Cortex of kidney (tissue), 1 donor: ENCODE measurements at places on chromosomes 7 and 10.

GRCh38 chr10:103244666-103245271 is 918 bp upstream of the RPEL1 start:
- DNase-seq, result no peak

- no peak for DNase-seq
These were observed 78.5 kb upstream of the PCBD1 start for GRCh38 chr10:70966646-70967553.

GRCh38 chr10:21184216-21184615 is 287.1 kb upstream of the NEBL start:
- no peak for DNase-seq

DNA sequence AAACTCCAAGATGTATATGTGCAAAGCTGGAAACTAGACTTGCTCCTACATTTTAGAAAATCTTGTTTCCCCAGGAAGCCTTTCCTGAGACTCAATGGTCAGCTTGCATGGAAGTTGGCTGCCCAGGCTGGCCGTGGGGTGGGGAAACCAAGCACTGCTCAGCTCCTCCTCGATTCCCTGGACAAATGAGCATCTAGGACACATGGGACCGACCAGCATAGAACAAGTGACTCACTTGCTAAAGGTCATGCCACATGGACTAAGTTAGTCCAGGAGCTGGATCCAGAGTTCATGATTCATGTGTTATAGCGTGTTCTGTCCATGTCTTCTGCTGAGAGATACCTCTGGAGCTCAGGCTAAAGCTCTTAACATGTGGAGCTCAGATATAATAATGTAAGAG is 6.2 kb downstream of the FAM180A start:
- DNase-seq, result no peak

DNA sequence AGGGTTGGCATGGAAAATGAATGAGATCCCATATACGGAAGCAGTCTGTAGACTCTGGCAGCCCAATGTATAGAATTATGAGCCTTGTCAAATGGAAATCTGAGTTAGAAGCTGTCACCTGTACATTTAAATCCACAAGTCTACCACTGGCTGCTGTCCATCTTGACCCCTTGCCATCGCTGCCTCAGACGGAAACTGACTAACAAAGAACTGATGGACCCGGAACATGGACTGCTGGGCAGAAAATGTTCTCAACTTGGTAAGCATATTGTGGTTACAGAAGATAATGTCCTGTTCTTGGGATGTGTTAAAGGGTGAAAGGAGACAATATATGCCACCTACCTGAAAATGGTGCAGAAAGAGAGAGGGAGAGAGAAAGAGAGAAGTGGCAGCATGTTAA is 37.5 kb downstream of the PARP12 start:
- DNase-seq, result no peak

DNA sequence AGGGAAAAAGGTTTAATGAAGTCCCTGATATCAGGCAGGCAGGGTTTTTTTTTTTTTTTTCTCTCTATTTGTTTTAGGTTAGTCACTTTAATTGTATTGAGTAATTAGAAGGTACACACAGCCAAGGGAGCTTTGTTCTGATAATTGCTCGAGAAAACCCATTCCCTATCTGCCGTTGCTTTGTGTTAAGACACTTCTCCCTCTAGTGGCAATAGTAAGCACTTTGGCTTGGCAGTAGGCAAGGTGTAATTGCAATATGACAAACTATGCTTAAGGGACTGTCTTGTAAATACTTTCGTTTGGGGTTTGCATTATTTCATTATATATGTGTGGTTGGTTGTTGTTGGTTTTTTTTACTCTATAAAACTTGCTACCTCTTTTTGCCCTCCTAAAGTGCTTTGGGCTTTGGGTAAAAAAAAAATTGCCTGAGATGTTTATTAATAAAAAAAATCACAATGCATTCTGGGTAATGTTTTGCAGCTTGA is 113.4 kb downstream of the BTRC start:
- no peak for DNase-seq

GRCh38 chr10:110007161-110007700 is 553 bp upstream of the ADD3 start:
- DNase-seq, result no peak

GRCh38 chr7:45061352-45061751 is 27.4 kb downstream of the NACAD start:
- DNase-seq, result no peak

DNA sequence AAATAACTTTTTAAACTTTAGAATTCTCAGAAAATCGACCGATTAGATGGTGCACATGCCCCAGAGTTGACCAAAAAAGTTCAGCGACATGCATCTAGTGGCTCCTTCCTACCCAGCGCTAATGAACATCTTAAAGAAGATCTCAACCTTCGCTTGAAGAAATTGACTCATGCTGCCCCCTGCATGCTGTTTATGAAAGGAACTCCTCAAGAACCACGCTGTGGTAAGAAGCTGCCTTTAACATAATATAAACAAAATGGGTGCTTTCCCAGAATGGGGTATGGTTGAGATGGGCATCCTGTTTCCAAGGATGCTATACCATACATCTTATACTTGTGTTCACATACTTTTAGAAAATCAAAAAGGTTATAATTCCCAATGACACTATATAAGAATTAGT is 24.6 kb downstream of the GLRX3 start:
- DNase-seq, result no peak

DNA sequence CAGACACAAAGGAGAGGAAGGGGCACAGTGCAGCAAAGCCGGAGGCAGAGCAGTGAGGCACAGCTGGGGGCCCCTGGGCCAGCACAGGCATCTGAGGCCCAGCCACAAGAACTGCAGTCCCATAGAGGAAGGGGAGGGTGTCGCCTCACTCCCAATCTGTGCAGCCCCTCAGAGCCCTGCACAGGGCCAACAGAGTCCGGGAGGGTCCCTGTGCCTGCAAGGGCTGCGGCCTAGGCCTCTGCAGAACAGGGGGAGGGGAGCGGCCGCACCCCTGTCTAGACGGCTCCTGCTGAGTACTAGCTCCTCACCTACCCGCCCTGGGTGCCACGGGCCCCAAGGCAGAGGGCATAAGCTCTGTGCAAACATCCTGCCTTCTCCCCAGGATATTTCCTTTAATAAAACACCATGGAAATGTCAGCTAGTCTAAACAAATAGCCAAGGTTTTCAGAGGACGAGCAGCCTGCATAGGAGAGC is 32.4 kb upstream of the RET start:
- no peak for DNase-seq

- DNase-seq, result no peak
These were observed 99.8 kb upstream of the SVIL start for GRCh38 chr10:29734640-29734961.

- DNase-seq, result no peak
These were observed 2.9 kb downstream of the ZNF511 start for GRCh38 chr10:133311570-133311969.

DNA sequence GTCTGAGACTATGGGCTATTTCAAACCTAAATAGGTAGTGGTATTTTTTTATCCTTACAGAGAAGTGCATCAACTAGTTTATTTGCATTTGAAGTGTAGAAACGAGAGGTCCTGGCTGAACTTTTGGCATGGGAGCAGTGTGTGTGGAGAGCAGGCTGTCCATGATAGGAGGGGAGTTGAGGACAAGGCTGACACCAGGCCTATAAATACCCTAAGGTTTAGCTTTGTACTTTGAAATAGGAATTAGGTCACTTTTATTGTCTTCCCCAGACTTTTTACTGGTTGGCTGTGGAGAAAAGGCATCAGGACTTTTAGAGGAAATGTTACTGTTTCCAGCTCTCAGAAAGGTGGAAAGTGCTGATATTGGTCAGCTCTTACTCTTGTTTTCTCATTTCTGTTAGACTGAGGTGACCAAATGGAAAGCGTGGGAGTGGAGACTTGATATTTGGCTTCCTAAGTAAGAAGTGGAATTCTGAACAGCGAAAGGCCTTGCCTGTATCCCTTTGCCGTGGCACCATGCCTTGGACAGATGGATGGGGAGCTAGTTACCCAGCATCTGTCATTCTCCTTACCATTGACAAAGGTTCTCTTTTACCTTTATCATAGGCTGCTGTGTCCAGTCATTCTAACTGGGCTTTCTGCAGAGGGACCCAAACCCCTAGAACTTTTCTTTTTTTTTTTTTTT is 46.0 kb downstream of the GBF1 start:
- DNase-seq, result no peak

DNA sequence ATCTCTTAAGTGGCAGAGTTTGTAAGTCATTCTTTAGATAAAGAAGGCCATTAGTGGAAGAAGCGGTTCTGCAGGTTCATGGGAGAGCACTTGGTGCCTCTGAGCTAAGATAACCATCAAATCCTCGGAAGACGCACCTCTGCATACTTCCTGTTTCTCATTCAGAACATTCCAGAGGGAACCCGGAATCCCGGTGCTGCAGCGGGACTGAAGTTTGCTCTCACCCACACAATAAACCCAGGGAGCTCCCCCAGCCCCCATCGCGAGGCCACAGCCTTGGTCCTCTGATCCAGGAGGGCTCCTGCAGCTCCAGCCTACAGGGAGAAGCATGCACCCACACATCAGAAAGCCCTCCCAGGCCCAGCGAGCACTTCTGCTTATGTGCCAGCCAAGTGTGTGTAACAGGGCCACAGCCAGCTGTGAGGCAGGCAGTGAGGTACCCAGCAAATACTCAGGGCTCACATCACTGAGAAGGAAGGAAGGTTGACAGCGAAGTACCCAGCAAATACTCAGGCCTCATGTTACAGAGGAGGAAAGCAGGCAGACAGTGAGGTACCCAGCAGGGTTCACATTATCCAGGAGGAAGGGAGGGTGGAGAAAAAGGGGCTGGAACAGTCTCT is 142.4 kb downstream of the DIP2C start:
- no peak for DNase-seq

DNA sequence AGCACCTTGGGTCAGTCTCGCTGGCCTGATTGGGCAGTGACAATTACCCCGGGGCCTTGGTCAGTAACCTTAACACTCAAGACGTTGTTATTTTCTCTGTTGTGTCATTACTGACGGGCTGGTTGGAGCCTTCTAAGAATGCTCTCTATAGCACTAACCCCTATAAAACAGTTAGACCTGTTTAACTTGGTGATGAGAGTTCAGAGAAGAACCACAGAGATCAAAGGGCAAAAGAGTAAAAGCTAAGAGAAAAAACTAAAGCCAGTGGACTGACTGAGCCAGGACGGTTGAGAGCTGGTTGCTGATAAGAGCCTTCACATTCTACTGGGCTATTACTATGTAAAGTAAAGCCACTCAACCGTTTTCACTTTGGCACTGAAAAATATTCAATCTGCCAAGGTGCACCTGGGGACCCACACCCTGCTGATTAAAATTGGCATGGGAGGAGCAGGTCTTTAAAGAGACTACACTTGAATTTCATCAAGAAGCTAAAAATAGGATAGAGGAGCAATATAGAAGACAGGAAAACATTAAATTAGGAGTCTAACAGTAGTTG is 13.6 kb upstream of the ITGB1 start:
- DNase-seq, result no peak

DNA sequence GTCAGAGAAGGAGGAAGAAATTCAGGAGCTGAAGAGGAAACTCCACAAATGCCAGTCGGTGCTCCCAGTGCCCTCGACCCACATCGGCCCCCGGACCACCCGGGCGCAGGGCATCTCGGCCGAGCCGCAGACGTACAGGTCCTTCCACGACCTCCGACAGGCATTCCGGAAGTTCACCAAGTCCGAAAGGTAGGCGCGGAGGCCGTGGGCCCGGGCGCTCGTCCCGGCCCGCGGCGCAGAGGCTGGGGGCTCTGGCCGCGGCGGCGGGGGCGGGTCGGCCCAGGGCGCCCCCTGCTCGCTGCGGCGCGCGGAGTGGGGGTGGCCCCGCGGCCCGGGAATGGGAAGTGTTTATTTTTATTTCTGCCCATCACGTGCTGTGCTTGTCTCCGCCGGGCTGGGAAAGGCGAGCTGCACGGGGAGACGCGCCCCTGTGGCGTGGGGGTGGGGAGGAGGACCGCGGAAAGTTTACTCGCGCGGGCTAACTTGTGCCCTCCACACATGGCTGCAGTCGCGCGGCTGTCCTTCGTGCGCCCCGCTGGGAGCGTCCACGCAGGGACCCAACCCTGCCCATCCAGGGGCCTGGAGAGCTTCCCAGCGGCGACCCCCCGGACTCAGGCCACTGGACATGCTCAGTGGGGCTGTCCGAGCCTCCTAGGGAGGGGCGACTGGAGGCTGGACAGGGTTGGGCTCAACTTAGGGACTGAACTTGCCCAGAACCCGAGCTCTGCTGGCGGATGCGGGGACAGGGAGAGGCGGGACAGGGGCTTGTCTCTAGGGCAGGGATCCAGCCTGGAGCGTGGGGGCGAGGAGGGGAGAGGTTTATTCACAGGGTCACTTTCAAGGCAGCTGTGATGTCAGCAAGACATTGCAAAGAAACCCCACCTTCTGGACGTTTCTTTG is 82.6 kb upstream of the PRKG1 start:
- no peak for DNase-seq

DNA sequence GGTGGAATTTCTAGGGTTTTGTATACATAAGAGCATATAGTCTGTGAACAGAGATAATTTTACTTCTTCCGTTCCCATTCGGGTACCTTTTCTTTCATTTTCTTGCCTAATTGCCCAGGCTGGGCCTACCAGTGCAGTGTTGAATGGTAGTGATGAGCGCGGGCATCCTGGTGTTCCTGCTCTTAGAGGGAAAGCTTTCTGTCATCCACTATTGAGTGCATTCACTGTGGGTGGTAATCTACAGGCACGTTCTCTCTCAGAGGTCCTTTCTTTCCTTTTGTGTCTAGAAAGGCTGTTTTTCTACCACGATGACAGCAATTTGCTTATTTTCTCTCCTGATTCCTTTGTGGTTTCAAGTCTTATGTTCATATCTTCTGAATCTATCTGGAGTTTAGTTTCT is 65.0 kb downstream of the INPP5A start:
- DNase-seq, result no peak

DNA sequence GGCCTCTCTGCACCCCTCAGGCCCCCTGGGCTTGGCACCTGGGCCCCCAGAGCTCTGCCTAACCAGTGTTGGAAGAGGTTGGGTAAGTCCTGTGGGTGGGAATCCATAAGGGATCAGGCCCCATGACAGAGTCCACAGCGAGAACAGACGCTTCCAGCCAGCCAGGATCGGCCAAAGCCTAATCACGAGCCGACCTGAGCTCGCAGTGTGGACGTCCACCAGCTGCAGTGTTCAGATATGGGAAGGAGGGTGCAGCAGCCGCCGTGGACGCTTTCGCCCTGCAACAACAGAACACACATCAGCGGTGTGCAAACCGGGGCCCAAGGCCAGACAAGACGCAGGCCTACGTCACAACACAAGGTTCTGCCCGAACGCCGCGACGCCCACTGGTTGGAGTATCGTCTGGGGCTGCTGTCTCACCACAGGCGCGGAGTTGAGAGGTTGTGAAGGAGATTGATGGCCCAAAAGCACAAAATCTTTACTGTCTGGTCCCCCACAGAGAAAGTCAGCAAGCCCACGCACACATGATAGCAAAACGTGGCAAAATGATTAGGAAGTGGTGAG is 102.1 kb downstream of the FOXL3 start:
- DNase-seq, result no peak

- DNase-seq, result no peak
These were observed 481.2 kb downstream of the KCNMA1 start for GRCh38 chr10:77156406-77156879.
